ENCODE measurements at places on chromosomes 7 and 10. TPM values are rescaled to one million over a fixed set of nuclear protein-coding genes. Genes with fewer than 3 reads are reported as not detected.

The MSMB gene
- 2,749 TPM for total RNA-seq

The ZNF467 gene
- 6.0 TPM for total RNA-seq

The OR6V1 gene
- not detected for total RNA-seq

The PCLO gene
- total RNA-seq = 14.5 TPM

The SEMA4G gene
- total RNA-seq = 31.0 TPM

DNA sequence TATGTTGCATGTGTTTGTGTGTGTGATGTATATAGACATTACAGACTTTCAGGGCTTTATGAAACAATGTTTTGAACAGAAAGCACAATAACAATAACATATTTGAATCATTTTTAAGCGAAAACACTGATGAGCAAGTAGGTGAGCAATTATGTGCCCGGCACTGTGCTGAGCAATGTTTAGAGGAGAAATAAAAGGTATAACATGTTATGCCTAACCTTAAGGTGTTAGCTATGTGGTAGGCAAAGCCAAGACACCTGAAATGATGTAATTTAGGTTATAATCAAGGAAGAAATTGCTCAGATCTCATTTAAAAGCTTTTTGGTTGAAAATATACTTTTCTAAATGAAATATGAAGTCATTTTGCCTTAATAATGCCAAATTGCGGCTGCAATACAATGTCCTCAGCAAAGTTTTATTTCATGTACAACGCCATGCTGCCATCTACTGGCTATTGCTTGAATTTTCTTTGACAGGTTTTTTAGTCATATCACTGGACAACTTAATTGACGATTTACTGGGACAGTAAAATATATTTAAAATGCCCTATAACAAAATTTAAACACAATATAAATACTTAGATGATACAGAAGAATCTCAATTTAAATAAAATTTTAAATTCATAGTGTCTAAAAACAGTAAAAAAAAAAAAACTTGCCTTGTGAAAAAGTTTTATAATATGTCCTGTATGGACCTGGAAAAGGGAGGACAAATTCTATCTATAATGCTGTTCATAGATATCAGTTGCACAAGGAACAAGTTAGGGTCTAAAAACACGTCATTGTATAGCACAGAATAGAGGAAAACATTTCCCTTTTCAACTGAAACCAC is 131.1 kb upstream of the CDK1 start:
- H3K36me3 ChIP-seq = no peaks in the 10 kb centered on the region
- H3K27me3 ChIP-seq = no peaks in the 10 kb centered on the region
- H3K4me3 ChIP-seq = no peak overlapping the region

GRCh38 chr7:66326501-66327215 is 121.5 kb downstream of the TPST1 start:
- H3K4me1 ChIP-seq = no peaks in the 10 kb centered on the region
- no peak overlapping the region for H3K27ac ChIP-seq
- no peak overlapping the region for H3K4me3 ChIP-seq
- DNase-seq = no peak

GRCh38 chr7:90816511-90817142 is 220.5 kb downstream of the CDK14 start:
- no peak overlapping the region for H3K27ac ChIP-seq
- no peaks in the 10 kb centered on the region for H3K4me1 ChIP-seq
- no peaks in the 10 kb centered on the region for H3K36me3 ChIP-seq
- DNase-seq = peak; percentile 7
- no peak overlapping the region for H3K4me3 ChIP-seq
- H3K27me3 ChIP-seq = no peaks in the 10 kb centered on the region

- H3K36me3 ChIP-seq = no peaks in the 10 kb centered on the region
- DNase-seq = no peak
- peak overlapping the region; percentile 33 for H3K27ac ChIP-seq
- H3K4me3 ChIP-seq = no peak overlapping the region
- no peaks in the 10 kb centered on the region for H3K4me1 ChIP-seq
Measured at GRCh38 chr7:18390535-18390907, 105.0 kb upstream of the HDAC9 start.

DNA sequence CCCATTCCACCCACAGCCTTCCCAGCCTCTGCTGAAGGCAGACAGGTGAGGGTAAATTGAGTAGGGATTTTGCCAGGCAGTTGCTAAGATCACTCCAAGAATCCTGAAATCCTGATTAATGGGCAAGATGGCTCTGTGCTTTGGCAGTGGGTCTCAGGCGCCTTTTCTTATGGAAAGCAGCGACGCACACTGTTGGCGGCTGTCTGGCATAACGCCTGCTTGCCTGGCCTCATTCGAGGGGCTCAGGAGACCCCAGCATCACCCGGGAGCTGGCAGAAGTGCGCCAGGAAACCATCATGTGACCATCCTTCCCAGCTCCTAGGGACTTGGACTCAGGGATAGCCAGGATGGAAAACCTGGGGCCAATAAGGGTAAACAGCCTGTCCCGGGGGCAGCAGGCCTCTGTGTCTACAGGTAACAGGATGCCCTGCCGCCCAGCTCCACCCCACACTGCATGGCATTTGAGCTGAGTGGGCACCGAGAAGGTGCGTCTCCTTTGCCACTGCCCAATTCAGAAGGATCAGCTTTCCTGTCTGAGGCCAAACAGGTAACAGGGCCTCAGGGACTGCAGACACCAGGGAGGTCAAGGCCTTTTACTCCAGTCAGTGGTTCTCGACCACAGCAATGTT is 98.6 kb downstream of the FAM53B start:
- H3K27ac ChIP-seq = no peak overlapping the region
- no peak overlapping the region for H3K4me3 ChIP-seq
- H3K36me3 ChIP-seq = no peaks in the 10 kb centered on the region
- H3K4me1 ChIP-seq = peaks cover 5% of the 10 kb centered on the region

DNA sequence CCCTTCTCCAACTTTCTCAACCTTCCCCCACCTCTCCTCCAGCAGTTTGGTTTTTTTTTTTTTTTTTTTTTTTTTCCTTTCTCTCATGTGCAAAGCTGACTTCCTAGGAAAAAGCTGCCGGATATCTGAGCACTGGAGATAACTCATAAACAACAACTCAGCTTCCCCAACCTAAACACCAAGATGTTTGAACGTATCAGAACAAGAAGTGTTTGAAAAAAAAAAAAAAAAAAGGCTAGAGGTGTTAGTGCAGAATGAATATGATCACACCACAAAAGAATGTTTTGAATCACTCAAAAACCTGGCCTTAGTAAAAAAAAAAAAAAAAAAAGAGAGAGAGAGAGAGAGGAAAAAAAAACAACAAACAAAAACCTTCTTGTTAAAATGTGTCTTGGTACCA is 11.2 kb downstream of the GATA3 start:
- no peaks in the 10 kb centered on the region for H3K36me3 ChIP-seq
- peaks cover 4% of the 10 kb centered on the region for H3K4me1 ChIP-seq
- no peak overlapping the region for H3K4me3 ChIP-seq
- H3K27ac ChIP-seq = no peak overlapping the region
- H3K27me3 ChIP-seq = no peaks in the 10 kb centered on the region

GRCh38 chr10:50552771-50553535 is 70.8 kb downstream of the SGMS1 start:
- H3K27ac ChIP-seq = no peak overlapping the region
- H3K4me3 ChIP-seq = no peak overlapping the region
- H3K4me1 ChIP-seq = peaks cover 4% of the 10 kb centered on the region
- DNase-seq = no peak
- H3K27me3 ChIP-seq = no peaks in the 10 kb centered on the region
- no peaks in the 10 kb centered on the region for H3K36me3 ChIP-seq

DNA sequence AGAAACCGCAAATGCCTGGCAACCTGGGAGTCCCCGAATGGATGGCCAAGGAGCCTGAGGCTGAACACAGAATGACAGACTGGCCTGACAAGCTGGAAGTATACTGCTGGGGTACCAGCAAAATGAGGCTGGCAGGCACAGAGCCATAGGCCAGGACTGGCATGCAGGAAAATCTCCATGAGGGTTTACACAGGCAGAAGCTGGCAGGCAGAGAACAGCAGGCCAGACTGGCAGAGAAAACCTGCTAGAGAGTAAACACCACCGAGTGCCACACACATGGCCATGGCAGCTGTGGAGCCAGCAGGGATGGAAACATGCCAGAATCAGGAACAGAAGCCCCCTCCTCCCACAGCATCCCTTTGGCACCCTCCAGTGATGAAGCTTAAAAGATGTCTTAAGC is 63.4 kb downstream of the CRPPA start:
- peak; percentile 80 for DNase-seq
- H3K4me3 ChIP-seq = no peak overlapping the region
- H3K36me3 ChIP-seq = no peaks in the 10 kb centered on the region
- no peaks in the 10 kb centered on the region for H3K27me3 ChIP-seq
- no peak overlapping the region for H3K27ac ChIP-seq
- H3K4me1 ChIP-seq = no peaks in the 10 kb centered on the region

- DNase-seq = peak; percentile 54
- no peaks in the 10 kb centered on the region for H3K4me1 ChIP-seq
- no peak overlapping the region for H3K4me3 ChIP-seq
Measured at GRCh38 chr7:141663081-141663849, 38.7 kb downstream of the DENND11 start.
